ENCODE measurements at places on chromosomes 3 and 15. TPM values are rescaled to one million over a fixed set of nuclear protein-coding genes. Genes with fewer than 3 reads are reported as not detected.

MEGF11 gene
- 0.48 TPM for total RNA-seq

ITIH4 gene
- 0.55 TPM for total RNA-seq

LDHAL6B gene
- not detected for total RNA-seq

DNAH12 gene
- 0.02 TPM for total RNA-seq

AHSG gene
- total RNA-seq = not detected

CYP19A1 gene
- total RNA-seq = 0.16 TPM

EEF1AKMT4 gene
- total RNA-seq = 12.7 TPM

RBPMS2 gene
- 9.5 TPM for total RNA-seq

ACP3 gene
- 0.26 TPM for total RNA-seq

SMCO1 gene
- not detected for total RNA-seq

GRAMD1C gene
- not detected for total RNA-seq

PLXNB1 gene
- 10.5 TPM for total RNA-seq

ATG3 gene
- total RNA-seq = 49.5 TPM

SLC9C1 gene
- not detected for total RNA-seq

GOLGB1 gene
- total RNA-seq = 21.2 TPM

COL8A1 gene
- total RNA-seq = not detected

ANKUB1 gene
- total RNA-seq = not detected

PDIA5 gene
- 25.3 TPM for total RNA-seq
